ENCODE measurements at places on chromosomes 13 and 19.

DNA sequence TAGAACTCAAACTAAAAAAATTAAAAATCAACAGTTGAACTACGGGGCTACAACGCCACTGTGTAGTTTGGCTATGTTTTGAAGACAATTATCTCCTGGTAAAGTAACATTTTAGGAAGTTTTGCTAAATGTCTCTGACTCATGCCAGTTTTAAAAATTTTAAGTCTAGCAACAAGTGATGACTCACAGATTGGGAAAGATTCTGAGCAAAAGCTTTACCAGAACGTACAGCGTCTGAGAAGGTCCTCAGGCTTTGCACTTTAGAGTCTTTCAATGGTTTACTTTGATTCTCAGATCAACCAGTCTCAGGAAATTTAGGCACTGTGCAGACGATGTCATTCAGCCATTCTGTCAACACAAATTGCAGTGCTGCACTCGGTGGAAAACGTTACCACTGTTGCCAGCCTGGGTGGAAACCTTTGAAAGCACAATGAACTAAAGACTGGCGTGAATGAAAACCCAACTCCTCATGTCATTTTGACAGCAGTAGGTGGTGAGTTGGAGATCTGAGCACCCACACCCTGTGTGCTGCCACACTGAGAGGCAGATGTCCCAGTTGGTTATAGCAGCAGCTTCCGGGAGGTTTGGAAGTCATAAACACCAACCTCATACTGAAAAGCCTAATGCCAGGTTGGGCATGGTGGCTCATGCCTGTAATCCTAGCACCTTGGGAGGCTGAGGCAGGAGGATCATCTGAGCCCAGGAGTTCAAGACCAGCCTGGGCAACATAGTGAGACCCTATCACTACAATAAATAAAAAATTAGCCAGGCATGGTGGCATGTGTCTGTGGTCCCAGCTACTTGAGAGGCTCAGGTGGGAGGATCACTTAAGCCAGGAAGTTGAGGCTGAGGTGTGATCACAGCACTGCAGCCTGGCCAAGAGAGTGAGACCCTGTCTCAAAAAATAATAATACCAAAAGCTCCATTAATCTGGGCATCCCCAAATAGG, 6.3 kb upstream of the WTIP start:
- DNase-seq: no peak

GRCh38 chr19:19610376-19611202, 7.9 kb downstream of the PBX4 start:
- no peak for DNase-seq

- DNase-seq: no peak
Measured at GRCh38 chr19:4640247-4641000, 1.1 kb downstream of the TNFAIP8L1 start.

GRCh38 chr19:28614634-28615545, 598.1 kb downstream of the UQCRFS1 start:
- no peak for DNase-seq

GRCh38 chr13:25213715-25214114, 41.6 kb upstream of the AMER2 start:
- DNase-seq: no peak

DNA sequence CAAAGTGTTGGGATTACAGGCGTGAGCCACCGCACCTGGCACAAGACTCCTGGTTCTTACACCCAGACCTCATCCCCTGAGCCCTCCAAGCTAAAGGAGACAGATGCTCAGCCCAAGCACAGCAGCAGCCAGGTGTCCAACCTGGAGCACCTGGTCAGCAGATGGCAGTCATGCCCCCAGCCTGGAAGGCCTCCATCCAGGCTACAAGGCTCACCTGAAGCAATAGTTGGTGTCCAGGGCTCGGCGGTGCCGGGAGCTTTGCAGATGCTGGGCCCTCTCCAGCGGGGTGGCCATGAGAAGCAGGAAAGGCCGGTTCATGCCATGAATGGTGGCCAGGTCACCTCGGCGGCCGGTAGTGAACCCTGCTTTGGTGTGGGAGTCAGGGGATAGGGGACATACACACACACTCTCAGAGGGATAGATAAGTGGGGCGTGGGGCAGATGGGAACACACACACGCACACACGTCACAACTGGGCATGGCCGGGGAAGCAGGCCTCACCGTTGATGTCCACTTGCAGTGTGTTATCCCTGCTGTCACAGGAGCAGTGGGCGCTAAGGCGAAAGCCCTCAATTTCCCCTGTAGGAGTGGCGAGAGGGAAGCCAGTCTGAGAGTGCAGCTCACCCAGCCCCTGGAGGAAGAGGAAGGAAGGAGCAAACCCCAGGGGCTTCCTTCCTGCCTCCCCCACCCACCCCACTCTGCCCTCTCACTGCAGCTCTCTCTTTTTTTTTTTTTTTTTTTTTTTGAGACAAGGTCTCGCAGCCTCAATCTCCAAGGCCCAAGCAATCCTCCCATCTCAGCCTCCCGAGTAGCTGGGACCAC, 11.8 kb downstream of the TGFB1 start:
- DNase-seq: no peak

DNA sequence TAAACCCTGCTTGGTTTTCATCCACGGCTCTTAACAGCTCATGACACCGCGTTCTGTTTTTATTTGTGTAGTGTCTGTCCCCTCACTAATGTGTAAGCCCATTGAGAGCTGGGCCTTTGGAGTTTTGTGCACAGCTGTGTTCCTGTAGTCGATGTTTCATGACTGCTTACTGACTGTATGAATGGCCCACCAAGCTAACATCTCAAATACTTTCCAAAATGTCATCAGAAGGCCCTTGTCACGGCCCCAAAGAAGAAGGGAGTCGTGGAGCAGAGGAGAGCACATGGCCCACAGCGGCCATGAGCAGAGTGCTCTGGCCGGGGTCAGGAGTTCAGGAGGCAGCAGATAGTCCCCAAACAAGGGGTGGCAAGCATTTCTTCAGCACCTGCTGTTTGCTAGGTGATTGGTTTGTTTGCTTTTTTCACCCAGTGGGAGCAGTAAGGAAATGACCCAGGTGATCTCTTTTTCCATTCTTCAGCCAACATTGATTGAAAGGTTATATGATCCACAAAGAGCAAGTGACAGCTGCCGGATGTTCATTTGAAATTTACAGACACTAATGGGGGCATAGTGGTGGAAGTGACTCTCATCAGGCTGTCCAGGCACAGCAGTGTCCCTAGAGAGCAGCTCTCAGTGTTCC, 315.2 kb downstream of the ATP8A2 start:
- no peak for DNase-seq

DNA sequence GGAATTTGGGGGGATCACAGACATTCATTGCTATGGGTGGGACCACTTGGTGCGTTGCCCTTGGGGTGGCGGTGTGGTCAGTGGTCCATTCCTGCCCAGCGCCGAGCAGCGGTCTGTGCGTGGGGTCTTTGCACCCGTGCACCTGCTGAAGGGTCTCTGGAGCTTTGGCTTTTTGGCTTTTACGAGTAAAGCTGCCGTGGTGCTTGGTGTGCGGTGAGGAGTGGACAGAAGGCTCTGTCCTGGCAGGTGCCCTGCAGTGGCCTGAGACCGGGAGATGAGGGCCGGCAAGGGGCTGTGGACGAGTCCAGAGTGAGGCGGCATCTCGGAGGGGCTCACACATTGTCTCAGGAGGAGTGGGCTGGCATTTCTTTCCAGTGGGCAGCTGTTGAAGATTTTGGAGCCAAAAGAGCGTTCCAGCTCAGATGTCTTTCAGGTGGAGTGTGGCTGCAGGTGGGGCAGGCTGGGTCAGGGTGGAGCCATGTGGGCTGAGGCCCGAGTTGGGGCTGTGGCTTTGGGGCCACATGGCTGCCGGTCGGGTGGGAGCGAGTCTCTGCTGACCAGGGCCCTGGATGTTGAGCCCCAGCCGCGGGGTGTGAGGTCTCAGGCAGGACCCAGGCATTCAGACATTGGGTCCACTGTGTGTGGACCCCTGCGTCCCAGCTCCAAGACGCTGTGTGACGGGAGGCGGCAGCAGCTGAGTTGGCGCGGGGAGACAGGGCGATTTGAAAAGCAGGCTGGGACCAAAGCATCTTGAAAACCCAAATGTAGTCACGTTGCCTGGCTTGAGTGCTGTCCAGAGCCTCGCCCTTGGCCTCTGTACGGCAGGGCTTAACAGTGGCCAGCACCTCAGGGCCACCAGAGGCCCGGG, 11.7 kb downstream of the GNA11 start:
- DNase-seq: no peak

- DNase-seq: peak; percentile 69
Measured at GRCh38 chr19:48501494-48502349, 9.9 kb downstream of the LMTK3 start.

DNA sequence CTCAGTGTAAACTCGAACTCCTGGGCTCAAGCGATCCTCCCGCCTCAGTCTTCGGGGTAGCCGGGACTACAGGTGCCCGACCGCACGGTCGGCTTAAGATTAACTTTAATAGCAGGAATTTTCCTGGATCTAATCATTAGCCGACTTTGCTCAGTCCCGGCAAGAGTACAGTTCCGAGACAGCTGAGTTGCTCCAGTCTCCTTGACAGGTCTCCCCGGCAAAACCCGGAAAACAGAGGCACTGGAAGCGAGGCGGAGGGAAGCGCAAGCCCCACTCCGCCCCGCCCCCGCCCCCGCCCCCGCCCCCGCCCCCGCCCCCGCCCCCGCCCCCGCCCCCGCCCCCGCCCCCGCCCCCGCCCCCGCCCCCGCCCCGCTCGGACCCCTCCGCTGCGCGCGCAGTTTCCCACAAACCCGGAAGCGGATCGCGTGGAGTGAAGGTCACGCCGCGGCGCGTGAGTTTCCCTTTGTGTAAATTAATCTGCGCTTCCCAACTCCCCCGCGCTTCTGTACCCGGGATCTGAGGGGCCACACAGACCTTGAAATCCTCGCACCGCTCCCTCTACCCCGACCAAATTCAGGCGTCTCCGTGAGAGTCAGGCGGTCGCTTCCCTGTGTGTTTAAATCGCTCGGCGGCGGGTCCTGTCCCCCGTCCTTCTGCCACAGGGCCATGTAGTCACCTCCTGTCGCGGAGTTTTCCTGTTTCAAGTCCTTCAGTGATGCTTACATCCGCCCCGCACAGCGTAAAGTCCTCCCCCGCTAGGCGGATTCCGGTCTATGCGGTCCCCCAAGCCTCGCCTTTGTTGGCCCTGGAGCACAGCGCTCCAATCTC, at the start of gene ZNF480:
Gene ZNF480 (plus strand): TSS at position 397 of the 828 bp plus-strand sequence. CDS start 3,244 bp downstream, outside the sequence.
- peak; percentile 89 for DNase-seq
